C1 segment of cervical spinal cord (tissue), 14 donors: ENCODE measurements at places on chromosomes 1 and 21.

GRCh38 chr1:62352387-62352786 lies 33.2 kb upstream of the KANK4 start:
- no peak for DNase-seq

DNA sequence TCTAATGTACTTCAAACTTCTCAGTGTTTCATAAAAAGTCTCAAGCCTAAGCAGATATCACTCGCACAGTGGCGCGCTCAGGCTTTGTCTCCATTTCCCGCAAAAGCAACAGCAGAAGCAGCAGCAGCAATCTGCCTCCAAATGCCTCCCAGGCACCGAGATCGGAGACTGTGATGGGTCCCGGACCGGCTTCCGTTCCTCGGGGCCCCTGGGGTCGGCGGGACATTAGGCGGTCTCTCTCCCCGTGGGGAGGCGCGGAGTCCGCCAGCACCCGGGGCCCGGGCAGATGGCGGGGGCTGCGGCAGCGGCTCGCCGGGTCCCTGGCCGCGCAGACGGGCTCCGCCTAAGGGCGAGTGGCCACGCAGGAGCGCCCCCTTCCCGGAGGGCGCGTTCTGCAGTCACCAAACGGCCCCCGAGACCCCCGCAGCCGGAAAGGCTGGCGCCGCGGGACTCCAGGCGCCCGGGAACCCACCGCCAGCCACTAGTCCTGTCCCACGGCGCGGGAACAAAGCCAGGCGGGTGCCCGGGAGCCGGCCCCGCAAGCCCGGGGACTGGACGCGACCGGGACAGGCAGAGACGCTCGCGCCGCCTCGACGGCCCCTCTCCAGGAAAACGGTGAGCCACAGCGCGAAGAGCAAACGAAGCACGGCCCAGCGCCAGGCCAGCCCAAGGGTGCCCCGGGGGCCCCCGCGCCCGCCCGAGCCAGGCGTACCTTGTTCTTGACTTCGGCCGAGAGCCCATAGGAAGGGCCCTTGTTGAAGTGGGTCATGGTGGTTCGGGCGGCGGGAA lies 590 bp downstream of the CNN3 start:
- no peak for DNase-seq

DNA sequence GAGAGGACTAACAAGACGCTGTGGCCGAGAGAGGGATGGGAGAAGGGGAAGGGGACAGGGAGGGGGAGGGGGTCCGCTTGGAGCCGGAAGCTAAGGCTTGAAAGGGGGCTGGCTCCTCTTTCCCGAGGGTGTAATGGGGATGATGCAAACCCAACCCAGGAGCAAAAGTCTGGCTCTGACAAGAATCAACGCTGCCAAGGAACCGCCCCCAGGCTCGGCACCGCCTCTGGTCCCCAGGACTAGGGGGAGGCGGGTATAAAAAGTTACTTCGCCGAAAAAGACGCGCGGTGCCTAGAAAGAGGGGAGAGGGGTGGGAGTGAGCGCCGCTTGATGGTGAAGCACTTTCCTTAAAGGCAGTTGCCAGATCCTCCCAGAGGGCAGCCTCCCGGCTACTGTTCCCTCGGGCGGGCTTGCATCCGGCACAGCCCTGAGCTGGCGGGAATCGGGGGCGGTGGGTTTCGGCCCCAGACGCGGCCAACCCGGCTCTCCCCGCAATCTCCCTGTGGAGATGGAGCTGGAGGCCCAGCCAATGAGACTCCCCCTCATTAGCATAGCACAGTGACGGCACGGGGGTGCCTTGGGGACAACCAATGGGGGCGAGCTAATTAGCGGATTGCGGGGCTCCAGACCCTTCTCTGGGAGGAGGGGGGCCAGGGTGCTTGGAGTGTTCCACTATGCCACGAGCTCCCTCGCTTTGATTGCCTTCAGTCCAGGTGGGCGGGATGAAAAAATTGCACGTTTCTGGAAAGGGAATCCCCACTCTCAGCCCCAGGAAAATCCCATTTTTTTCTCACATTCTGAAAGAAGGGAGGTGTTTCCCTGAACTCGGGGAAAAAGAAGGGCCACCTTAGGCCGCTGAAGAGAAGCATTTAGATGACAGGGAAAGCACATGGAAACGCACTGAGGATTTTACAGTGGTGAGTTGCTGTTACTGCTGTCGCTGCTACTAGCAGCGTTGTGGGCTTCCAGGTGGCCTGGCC lies at the start of gene KCNT2:
KCNT2 (minus strand) TSS at position 51 of the 980 bp plus-strand sequence. CDS start 131 bp downstream, outside the sequence.
- DNase-seq: no peak

- DNase-seq: no peak
These were observed 112.3 kb upstream of the GADD45A start for GRCh38 chr1:67572594-67573221.

DNA sequence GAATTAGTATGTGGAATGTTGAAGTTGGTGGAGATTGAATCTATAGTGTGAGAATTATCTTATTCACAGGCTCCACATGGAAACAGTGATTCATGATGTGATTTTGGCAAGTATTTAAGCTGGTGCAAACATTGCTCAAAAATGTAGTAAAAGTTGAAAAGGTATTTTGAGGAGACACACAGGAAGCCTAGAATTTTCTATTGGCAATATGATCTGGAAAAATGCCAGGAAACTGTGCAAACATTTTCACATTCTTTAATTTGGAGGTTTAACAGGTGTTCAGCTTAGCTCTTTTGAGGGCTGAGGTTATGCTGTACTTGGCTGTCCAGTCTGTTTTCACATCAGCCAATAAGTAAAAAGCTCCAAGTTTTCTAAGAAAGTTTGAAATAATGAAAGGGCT lies 327.3 kb downstream of the RWDD3 start:
- no peak for DNase-seq

DNA sequence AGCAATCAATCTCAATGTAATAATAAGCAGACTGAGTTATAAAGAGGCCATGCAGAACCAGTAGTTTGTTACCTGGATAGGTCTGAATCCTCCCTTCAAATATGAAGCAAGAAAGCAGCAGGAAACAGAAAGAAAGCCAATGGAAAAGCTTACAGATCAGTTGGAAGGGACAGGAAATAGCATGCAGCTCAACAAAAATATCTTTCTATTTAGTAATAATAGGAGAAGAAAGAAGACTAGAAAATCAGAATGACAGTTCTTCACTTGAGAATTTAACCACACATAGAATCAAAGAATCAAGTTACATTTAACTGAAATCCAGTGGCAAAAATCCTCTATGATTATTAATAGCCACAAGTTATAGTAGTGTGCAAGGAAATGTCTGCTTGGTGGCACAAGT lies 194.4 kb downstream of the EIF4G3 start:
- DNase-seq: no peak

- DNase-seq: no peak
These were observed 593.1 kb upstream of the PLXNA2 start for GRCh38 chr1:208837242-208837641.

GRCh38 chr1:87393445-87394085 lies 64.9 kb downstream of the LMO4 start:
- no peak for DNase-seq

GRCh38 chr1:118333601-118334210 lies 148.7 kb upstream of the SPAG17 start:
- DNase-seq: no peak

GRCh38 chr1:82091729-82092128 lies 291.0 kb downstream of the ADGRL2 start:
- DNase-seq: no peak

GRCh38 chr1:201283836-201284553 lies 689 bp downstream of the PKP1 start:
- DNase-seq: no peak

DNA sequence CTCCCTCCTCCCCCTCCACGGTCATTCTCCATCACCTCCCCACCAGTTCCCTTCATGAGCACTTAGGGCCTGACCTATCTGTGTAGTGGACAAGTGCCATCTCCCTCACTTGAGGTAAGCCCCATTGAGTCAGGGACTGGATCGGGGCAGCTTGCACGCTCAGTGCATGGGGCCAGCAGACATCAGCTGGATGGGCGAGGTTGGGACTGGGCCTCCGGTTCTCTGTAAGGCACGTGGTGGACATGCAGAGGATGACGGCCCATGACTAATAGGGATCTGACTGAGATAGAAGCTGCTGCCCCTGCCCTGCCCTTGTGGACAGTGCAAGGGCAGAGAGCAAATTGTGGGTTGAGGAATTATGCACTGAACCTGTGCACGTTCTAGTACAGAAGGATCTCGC lies 120.4 kb upstream of the C1orf174 start:
- no peak for DNase-seq

GRCh38 chr21:46092026-46092764 lies 5.7 kb upstream of the COL6A2 start:
- no peak for DNase-seq

DNA sequence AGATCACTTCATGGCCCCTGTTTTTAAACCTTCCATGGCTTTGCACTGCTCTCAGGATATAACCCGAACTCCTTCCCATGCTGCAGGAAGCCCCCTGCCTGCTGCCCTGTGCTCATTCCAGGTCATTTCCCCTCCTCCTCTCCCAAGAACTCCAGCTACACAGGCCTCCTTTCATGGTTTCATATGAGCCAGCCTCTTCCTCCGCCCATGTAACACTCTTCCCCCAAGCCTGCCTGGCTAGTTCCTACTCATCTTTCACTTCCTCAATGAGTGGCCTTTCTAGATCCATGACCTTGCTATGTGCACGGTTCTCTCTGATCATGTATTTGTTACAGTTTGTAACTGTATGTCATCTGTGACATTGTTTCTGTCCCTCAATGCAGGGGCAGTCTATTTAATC lies 3.1 kb upstream of the NCF2 start:
- DNase-seq: no peak

GRCh38 chr1:53485478-53486394 lies 26.5 kb downstream of the DMRTB1 start:
- DNase-seq: peak; percentile 78

DNA sequence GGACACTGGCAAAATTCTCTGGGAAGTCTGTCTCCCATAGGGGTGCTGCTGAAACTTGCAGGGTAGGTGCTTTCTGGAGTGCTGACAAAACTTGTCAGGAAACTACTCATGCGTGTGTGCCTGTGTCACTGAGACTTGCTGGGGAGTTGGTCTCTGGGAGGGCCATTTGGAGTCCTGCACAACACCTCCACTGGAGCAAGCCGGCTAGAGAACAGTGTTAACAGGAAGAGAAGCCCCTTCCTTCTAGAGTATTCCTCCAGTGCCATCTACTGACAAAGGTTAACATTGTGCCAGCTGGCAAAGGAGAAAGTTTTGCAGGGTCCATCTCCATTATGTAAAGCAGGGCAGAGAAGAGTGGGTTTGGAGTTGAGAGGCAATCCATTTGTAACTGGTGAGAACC lies 30.0 kb downstream of the ZMYM4 start:
- no peak for DNase-seq

GRCh38 chr1:115702959-115703358 lies 61.2 kb downstream of the VANGL1 start:
- DNase-seq: no peak

DNA sequence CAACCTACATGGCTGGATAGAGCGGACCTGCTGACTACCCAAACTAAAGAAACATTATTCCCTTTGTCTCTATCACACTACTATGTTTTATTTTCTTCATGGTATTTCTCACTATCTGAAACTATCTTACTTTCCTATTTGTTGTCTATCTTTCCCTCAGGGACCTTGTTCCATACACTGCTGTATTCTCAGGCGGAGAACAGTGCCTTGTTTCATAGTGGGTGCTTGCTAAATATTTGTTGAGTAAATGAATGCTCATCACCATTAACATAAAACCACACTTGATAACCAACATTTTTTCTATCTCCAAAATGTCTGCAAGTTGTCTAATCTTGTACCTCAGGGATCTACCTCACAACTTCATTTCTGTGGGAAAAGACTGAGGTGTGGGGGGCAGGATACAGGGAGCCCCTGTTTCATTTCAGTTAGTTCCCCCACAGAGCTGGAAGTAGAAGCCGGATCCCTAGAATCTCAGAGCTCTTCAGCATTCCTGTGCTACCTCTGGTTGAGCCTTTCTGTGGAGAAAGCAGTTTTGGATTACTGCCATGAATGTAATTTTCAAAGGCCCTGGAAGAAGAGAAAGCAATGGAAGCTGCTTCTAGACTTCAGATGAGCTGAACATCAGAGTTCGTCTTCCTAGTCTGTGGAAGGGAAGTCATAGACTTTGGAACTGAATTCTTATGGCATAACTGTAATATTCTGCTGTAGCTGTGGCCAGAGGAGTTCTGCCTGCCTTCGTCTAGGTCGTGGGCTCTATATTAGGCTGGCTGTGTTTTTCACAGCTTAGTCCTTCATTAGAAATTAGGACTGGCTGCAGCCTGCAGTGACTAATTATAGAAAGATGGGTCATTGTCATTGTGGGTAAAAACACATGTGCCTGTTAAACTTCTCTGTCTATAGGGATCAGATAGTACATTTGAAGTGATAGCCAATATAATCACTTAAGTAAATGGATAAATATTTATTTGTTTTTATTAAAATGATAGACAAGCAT lies 293.2 kb upstream of the SGIP1 start:
- no peak for DNase-seq
